Osteocyte (in vitro differentiated cells): ENCODE measurements at places on chromosomes 2 and 18. TPM values are rescaled to one million over a fixed set of nuclear protein-coding genes. Genes with fewer than 3 reads are reported as not detected.
A peak's percentile ranks its signal among the peaks of the same experiment; 100 is the strongest.

TNP1 gene
- not detected in 2 replicates for total RNA-seq

DNA sequence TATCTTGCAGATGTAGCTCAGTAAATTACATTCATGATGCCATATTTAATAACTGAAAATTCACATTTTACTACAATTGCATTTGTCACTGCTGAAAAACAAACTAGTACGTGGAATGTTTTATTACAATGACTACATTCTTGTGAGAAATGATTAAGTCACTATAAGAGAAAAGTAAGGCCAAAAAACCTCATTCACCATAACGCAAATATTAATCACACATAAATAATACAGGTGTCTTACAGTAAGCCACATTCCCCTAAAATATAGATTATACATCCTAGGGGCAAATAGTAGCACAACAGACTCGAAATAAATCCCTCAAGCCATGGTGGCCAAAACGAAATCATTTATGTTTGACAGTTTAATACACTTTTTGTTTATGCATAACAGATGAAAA is 460.6 kb downstream of the NR4A2 start:
- no peaks in the 10 kb centered on the region for H3K36me3 ChIP-seq
- H3K27ac ChIP-seq: no peak overlapping the region
- DNase-seq: no peak
- H3K4me3 ChIP-seq: no peak overlapping the region

GRCh38 chr2:8545695-8546611 is 135.9 kb upstream of the ID2 start:
- H3K27me3 ChIP-seq: no peaks in the 10 kb centered on the region
- H3K27ac ChIP-seq: no peak overlapping the region
- no peak for DNase-seq
- H3K4me3 ChIP-seq: no peak overlapping the region

GRCh38 chr2:53740170-53740569 is 27.4 kb upstream of the CHAC2 start:
- H3K36me3 ChIP-seq: peaks cover 26% of the 10 kb centered on the region
- H3K27me3 ChIP-seq: no peaks in the 10 kb centered on the region
- H3K4me1 ChIP-seq: peaks cover 31% of the 10 kb centered on the region
- H3K27ac ChIP-seq: no peak overlapping the region

DNA sequence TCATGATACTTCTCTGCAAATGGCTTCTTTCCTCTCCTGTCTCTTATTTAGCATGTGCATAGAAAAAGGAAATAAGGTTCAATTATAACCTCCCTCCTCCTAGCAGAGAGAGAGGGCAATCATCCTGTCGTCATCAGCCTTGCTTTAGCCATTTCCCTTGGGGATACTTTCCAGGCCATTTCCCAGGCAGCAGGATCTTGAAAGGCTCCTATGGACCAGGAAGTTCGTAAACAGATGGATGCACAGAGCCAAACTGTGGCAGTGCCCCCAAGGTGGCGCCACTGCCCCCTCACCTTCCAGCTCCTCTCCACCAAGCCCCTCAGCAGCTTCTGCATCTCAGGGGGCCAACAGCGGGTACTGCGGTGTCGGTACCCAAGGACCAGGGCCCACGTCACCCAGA is 157.4 kb downstream of the DTNA start:
- no peaks in the 10 kb centered on the region for H3K4me1 ChIP-seq
- no peaks in the 10 kb centered on the region for H3K36me3 ChIP-seq
- H3K4me3 ChIP-seq: no peak overlapping the region
- DNase-seq: no peak
- no peaks in the 10 kb centered on the region for H3K27me3 ChIP-seq

ITPRIPL1 gene
- 0.50 and 0.86 TPM in 2 replicates for total RNA-seq

DNA sequence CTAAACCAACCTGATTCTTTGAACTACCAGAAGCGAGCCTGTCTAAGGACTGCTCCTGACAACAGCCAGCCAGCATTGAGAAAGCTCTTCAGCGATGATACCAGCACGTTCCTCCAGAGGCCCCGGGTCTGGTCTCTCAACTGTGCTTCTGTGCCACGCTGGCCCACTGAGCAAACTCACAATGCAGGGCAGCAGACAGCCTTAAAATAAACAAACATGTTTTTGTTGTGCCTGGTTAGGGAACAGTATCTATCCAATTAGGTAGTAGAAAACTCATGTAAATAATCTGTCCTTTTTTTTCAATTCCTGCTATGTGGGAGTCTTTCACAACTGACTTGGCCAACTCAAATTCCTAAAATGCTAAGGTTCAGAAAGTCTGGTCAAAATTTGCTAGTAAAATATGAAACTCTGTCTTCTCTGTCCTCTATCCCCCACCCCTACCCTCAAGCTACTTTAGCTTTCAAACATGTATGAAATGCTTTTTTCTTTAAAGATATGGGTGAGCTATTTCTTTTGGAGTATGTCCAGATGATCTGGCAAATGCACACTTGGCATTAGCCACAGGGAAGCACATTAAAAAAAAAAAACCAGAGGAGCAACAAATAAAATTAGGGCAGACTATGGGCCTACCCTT is 21.4 kb upstream of the EML4 start:
- DNase-seq: no peak
- H3K36me3 ChIP-seq: no peaks in the 10 kb centered on the region
- H3K4me3 ChIP-seq: no peak overlapping the region
- H3K27ac ChIP-seq: peak overlapping the region; percentile 83

DNA sequence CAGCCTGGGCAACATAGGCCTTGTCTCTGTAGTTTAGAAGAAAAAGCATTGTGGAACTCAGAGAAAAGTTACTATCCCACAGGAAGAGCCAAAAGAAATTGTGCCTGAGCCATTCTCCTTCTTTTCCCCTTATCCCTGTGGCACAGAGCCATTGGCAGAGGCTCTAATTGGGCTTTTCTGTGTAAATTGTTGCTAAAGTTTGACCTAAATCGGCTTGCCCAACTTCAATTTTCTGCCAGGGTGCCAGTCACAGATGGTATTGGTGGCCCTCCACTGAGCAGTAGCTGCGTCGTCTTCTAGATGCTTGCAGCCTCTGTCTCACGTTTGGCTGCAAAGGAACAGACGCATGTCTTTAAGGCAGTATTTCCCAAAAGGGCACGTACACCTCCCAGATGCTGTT is 30.3 kb downstream of the ZNF532 start:
- no peak overlapping the region for H3K4me3 ChIP-seq
- DNase-seq: no peak
- peaks cover 44% of the 10 kb centered on the region for H3K4me1 ChIP-seq

CCDC150 gene
- 6.1 and 7.1 TPM in 2 replicates for total RNA-seq

GRCh38 chr2:27212626-27213471 is 781 bp upstream of the SLC5A6 start:
- no peak for DNase-seq
- no peaks in the 10 kb centered on the region for H3K27me3 ChIP-seq
- peaks cover 28% of the 10 kb centered on the region for H3K4me1 ChIP-seq

CNDP1 gene
- total RNA-seq: not detected in 2 replicates

DNA sequence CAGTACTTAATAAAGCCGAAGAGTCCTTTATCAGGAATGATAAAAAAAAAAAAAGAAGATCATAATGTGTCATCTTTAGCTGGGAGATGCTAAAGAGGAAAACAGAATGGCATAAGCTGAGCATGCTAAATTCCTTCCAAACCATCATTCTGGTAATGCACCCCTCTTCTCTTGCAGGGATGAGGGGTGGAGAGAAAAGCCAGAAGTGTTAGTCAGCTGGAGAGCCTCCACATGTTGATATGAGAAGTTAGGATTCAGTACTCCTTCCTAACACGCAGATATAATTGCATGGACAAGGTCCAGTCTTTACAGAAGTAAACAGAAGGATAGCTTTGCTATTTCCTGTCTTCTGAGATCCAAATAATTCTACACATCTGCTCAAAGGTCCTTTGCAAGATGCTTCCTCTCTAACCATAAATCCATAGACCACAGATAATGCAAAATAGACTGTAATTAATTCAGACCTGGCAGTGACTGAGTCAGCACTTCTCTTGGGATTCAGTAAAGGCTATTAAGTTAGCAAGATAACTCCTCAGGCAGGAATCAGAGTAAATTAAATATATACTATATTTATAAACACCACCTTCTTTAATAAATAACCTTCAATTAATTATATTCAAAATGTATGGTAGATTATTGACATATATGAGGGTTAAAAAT is 930.0 kb upstream of the KLHL29 start:
- DNase-seq: no peak
- H3K27me3 ChIP-seq: no peaks in the 10 kb centered on the region
- H3K27ac ChIP-seq: no peak overlapping the region
- no peaks in the 10 kb centered on the region for H3K4me1 ChIP-seq
- no peaks in the 10 kb centered on the region for H3K36me3 ChIP-seq
- H3K4me3 ChIP-seq: no peak overlapping the region

GRCh38 chr2:142478206-142478605 is 347.4 kb upstream of the LRP1B start:
- no peaks in the 10 kb centered on the region for H3K36me3 ChIP-seq
- no peak overlapping the region for H3K4me3 ChIP-seq
- no peaks in the 10 kb centered on the region for H3K27me3 ChIP-seq
- H3K4me1 ChIP-seq: peaks cover 13% of the 10 kb centered on the region
- H3K27ac ChIP-seq: no peak overlapping the region
- no peak for DNase-seq

- no peak for DNase-seq
- H3K27ac ChIP-seq: no peak overlapping the region
- H3K36me3 ChIP-seq: no peaks in the 10 kb centered on the region
- no peaks in the 10 kb centered on the region for H3K4me1 ChIP-seq
These were observed 309.5 kb downstream of the NDUFA10 start for GRCh38 chr2:239715606-239716005.
